Activated CD4-positive, alpha-beta T cell treated with anti-CD3 and anti-CD28 coated beads, Interleukin-2, amount 50 U/mL, for 4 hours (primary cell): ENCODE measurements at places on chromosomes 16 and 17.
A peak's percentile ranks its signal among the peaks of the same experiment; 100 is the strongest.

- DNase-seq, result no peak
These were observed 2.5 kb downstream of the NUBP2 start for GRCh38 chr16:1784977-1785845.

- DNase-seq, result peak; percentile 5
These were observed 7.3 kb upstream of the SMIM5 start for GRCh38 chr17:75625813-75626486.

GRCh38 chr17:81916234-81917001 is 1.6 kb downstream of the SIRT7 start:
- no peak for DNase-seq

DNA sequence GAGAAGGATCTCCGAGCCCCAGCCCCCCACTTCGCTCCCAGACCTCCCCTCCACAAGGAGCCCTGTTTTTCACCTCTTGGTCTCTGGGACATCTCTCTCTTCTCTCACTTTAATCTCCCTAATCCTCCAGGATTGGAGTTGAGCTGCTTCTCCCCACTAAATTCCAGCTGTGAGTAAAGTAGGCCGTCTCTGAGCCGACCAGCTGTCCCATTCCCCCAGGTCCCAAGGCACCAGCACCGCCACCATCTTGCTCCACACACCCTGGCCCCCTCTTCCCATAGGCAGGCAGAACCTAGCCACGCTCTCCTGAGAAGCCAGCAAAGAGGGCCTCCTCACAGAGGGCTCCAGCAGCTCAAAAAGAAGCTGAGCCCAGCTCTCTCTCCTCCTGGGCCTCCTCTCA is 878 bp downstream of the DLG4 start:
- DNase-seq, result no peak

GRCh38 chr17:56994009-56994792 is 16.3 kb downstream of the SCPEP1 start:
- no peak for DNase-seq

GRCh38 chr17:51434434-51435170 is 174.3 kb downstream of the UTP18 start:
- no peak for DNase-seq

DNA sequence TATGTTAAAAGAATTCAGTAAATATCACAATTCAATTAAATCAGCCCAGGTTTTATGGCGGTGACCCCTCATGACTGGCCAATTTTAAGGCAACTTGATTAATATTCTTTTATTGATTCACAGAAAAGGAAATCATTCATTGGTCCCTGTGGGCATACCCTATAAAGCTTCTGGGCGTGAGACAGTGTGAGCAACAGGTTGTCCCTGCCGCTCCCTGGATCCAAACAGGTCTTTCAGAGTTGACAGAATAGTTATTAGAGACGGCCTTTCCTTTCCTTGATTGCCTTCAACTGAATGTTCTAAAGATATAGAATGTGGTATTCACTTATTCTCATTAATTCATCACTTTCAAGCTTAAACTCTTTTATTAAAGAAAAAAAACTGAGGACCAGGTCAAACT is 433.9 kb downstream of the KCNJ2 start:
- no peak for DNase-seq

- DNase-seq, result no peak
These were observed 8.7 kb downstream of the HEXIM2 start for GRCh38 chr17:45170280-45170930.

GRCh38 chr17:61221181-61221580 is 178.5 kb upstream of the TBX2 start:
- DNase-seq, result no peak

DNA sequence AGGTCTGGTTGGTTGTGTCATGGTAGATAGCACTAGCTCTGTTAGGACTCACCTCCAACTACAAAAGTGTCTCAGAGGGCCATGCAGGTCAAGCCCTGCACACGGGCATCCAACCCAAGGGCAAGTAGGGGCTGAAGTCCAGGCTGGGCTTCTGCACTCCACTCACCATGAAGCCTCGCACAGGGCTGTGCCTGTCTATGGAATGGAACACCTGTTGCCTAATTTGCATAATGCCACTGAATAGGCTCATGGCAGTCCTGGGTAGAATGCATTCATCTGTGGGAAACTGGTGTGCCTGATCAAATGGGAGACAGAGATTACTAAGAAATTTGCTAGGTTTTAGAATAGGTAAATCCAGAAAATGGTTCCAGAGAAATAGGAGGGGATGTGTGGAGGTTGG is 8.0 kb upstream of the AKAP1 start:
- DNase-seq, result no peak

GRCh38 chr16:68086336-68086841 is 1.2 kb downstream of the NFATC3 start:
- no peak for DNase-seq

DNA sequence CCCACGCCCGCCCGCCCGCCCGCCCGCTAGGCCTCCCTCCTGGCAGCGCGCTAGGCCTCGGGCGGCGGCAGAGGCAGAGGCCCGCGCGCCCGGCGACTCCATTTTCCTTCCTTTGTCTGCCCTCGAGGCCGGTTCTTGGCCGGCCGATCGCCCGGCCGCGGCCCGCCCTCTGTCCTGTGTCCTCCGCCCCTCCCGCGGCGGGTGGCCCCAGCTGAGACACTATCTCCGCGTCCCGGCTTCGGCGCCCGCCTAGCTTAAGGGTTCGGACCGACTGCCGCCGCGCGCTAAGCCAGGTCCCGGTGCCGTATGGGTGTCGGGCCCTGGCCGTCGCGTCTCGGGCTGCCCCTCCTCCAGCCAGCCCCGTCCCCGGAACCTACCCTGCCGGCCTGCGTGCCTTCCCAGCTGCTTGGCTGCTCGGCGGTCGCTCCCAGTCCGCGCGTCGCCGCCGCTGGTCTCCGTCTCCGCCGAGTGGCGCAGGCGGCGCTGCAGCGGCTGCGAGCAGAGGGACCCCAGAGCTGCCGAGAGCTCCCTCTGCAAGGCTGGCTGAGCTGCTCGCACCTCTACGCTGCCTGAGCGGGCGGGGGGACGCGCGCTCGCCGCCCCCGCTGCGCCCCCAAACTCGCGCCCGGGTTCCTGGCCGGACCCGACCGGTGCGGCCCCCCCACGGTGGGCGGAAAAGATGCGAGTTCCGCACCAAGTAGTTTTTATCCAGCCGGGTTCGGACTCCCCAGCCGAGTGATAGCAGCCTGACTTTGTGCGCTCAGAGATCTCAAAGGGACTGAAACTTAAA is 787 bp downstream of the CTCF start:
- DNase-seq, result peak; percentile 47
